ENCODE measurements at places on chromosomes 3 and 15.
A peak's percentile ranks its signal among the peaks of the same experiment; 100 is the strongest.

DNA sequence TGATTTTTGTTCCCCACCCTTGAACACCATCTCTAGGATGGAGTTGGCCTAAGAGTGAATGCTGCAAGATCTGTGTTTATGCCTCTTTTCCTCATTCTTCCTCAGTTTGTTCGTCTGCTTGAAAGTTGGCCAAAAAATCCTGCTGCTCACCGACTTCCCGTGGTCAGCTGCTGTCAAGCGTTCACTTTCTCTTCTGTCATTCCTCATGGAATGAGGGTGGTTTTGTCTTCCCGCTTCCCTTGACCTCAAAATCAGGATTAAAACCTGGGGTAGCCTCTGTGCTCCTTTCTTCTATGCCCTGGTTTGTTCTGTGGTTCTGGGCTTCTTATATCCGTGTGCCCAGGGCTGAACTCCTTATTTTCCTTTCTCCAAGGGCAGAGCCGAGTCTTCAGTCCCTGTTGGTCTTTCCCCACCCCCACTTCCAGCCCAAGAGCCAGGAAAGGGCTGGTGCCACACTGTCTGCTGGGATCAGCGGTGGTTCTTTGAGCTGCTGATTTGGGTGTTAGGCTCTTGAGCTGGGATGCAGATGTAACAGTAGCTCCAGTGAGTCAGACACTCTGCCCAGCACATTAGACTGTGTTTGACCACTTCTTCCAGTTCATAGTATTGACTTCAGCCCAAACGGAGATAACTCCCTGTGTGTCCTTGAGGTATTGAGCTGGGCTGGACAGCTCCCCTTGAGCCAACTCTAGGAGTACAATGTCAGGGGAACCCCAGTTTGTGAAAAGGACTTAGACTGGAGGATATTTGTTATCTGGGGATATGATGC is 2.3 kb downstream of the SERF2 start:
- DNase-seq: no peak

DNA sequence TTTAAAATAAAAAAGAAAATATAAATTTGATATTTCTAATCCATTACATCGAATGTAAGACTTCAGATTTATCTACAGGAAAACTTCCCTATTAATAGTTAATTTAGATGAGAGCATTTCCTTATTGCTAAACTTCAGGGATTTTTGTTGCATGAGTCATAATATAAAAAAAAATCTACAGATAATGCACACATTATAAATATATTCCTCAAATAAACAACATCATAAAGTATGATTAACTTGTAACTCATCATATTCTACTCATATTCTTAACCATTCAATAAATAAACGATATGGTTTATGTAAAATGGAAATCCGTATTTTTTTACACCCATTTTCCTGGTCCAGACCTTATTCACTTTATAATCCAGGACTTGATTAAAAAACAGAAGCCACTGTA is 477.0 kb downstream of the EPHA3 start:
- no peak for DNase-seq

GRCh38 chr3:155859859-155860258 is 5.6 kb upstream of the SLC33A1 start:
- DNase-seq: peak; percentile 6

GRCh38 chr3:127779747-127780146 is 42.6 kb downstream of the MGLL start:
- DNase-seq: no peak

DNA sequence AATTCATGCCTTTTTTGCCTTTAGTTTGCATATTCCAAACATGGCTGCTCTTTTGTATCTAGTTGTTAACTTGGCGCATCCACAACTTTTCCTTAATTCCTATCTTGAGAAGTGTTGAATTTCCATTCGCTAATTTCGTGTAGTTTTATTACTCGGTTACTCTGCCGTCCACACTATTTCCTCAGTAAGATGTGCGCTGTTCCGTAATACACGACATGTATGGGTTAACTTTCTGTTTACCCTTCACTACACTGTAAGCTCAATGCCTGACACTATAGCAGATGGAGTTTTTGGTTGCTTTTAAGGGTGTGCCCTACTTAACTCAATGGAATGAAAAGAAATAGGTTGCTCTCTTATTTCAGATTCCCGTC is 724 bp downstream of the RPSA start:
- DNase-seq: no peak

- peak; percentile 73 for DNase-seq
Measured at GRCh38 chr3:8443829-8444791, 57.5 kb upstream of the LMCD1 start.

GRCh38 chr3:31022716-31023115 is 128.3 kb upstream of the GADL1 start:
- DNase-seq: no peak

DNA sequence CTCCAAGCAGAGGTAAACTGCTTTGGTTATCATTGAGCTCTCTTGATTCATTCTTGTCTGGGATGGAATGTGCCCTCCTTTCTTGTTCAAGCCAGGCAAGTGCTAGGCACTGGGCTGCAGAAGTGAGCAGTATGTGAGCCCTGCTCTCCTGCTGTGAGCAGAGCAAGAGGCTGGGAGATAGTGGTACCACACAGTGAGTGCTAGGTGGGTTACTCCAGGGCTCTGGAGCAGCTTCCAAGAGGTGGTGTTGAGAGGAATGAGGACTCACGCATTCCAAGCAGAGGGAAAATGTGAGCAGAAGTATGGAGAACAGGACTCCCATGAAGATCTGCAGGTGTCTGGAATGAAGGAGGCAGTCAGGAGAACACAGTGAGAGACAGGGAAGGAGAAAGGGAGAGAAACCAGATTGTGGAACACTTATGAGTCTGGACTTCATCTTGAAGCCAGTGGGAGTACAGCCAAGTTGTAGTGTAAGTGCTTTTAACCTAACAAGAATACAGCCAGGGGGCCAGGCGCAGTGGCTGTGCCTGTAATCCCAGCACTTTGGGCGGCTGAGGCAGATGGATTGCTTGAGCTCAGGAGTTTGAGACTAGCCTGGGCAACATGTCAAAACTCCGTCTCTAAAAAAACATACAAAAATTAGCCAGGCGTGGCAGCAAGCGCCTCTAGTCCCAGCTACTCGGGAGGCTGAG is 199.9 kb upstream of the CTDSPL start:
- no peak for DNase-seq

DNA sequence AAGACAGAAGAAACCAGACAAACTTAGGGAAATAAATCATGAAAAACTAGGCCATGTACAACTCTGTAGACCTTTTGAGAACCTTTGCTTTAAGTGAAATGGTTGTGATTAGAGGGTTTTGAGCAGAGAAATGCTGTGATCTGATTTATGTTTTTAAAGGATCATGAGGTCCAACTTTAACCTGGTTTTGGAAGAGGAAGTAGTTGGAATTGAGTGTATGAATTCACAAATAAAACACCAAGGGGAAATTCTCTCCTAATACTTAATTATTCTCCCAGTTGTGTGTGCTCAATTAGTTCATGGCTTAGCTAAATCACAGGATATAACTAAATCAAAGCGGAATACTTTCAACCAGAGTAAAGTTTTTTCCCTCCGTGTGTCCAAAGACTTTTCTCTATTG is 45.5 kb upstream of the MCF2L2 start:
- DNase-seq: no peak

DNA sequence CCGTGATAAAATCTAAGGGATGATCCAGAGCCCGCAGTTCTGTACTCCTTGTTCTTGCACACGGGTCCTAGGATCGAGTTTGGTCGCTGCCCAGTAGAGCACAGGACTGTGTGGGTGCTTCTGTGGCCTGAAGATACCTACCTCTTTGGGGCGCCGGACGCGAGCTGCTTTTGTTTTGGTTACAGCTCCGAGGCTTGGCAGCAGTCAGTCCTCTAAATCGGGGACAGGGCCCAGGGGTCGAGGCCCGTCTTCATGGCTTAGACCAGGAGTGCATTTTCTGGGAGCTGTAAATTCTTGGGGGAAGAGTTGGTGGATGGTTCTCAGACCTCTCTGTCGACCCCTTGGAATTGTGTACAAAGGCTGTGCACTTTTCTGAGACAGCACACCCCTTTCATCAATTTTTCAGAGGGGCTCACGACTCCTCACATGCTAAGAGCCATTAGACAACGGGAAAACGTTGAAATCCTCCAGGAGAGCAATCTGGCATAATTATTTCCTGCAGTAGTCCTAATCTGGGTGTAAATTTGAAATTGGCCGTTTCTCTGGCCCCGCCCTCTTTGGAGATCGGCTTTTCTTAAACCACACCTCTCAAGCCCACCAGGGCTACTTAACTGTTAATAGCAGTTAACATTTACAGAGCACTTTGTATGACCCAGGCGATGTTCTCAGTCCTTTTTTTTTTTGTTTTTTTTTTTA is 928 bp downstream of the CEP97 start:
- no peak for DNase-seq

DNA sequence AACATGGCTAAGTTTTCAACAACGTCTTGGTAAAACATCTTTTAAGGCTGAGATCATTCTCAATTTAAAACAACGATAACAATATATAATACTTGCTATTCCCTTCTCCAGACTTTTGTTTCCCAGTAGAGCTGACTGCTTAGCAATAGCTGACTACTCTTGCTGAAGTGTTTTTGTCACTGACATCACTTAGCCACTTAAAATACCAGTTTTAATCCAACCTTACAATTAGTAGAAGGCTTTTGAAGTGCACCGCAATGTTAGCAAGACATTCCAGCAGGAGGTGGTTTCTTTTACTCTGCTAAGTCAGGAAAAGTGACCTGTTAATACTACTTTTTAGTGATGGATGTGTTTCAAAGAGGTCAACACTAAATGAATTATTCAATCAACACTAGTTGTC is 28.7 kb upstream of the GBE1 start:
- DNase-seq: no peak

- DNase-seq: no peak
Measured at GRCh38 chr3:72175296-72175858, 390.4 kb upstream of the PROK2 start.

- DNase-seq: no peak
Measured at GRCh38 chr3:3157484-3157883, 22.0 kb downstream of the CRBN start.

- DNase-seq: peak; percentile 52
Measured at GRCh38 chr3:37910671-37911400, 49.2 kb downstream of the CTDSPL start.

DNA sequence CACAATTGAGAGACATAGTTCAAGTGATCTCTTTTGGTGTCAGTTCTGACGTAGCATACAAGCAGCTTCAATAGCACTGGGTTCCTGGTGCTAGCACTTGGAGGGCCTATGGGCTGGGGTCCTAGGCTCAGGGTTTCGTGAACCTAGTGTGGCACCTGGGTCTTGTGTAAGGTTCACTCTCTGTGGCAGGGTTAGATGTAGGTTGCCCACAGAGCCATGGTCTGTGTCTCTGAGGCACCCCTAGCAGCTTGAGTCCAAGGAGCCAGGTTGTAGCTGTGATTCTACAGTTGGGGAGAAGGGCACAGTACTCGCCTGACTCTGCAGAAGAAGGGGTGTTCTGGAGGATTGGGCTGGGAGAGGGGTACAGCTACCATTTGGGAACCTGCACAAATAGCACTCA is 282.6 kb upstream of the LRRC3B start:
- no peak for DNase-seq

GRCh38 chr3:107523539-107524325 is 970 bp downstream of the BBX start:
- DNase-seq: peak; percentile 93

- no peak for DNase-seq
Measured at GRCh38 chr3:37729119-37729518, 132.6 kb upstream of the CTDSPL start.

GRCh38 chr3:134827213-134827612 is 32.2 kb downstream of the EPHB1 start:
- DNase-seq: no peak

DNA sequence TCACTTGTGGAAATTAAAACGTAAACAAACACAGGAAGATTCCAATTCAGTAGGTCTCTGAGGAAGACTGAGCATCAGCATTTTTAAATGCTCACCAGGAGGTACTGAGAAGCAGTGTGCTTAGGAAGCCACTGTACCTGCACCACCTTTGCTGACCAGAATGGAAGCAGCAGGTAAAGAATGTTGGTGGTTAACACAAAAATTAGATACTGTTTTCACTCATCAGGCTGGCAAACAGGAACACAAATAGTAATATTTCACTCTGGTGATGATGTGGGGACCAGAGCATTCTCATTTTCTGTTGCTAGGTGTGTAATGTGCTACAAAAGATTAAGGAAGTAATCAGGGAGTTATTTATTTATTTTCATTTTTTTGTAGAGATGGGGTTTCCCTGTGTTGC is 29.9 kb upstream of the GHSR start:
- no peak for DNase-seq

DNA sequence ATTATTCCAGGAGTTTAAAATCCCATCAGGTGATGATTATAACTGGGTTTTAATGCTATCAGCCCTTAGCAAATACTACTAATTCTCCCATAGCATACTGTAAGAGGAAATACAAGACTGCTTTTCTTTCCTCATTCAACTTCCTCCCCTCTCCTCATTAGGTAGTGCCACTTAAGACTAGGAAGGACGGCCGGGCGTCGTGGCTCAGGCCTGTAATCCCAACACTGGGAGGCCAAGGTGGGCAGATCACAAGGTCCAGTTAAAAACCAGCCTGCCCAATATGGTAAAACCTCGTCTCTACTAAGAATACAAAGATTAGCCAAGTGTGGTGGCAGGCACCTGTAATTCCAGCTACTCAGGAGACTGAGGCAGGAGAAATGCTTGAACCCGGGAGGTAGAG is 14.7 kb downstream of the NDUFAF1 start:
- DNase-seq: no peak

DNA sequence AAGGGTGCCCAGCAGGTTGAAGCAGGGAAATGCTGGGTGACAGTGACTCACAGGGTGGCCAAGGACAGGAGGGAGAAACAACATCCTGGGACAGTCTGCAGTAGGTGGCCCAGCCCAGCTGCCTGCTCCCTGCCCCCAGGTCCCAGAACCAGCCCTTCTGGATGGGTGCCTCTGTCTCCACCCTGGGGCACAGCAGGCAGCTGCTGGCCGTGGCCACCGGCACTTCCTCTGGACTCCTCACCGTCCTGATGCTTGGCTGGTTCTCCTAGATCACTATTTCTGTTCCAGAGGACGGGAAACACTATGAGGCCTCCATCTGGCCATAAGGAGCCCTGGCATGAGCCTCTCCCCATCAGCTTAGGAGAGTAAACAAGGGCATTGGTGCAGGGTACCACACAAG is 258.9 kb downstream of the XXYLT1 start:
- DNase-seq: no peak

DNA sequence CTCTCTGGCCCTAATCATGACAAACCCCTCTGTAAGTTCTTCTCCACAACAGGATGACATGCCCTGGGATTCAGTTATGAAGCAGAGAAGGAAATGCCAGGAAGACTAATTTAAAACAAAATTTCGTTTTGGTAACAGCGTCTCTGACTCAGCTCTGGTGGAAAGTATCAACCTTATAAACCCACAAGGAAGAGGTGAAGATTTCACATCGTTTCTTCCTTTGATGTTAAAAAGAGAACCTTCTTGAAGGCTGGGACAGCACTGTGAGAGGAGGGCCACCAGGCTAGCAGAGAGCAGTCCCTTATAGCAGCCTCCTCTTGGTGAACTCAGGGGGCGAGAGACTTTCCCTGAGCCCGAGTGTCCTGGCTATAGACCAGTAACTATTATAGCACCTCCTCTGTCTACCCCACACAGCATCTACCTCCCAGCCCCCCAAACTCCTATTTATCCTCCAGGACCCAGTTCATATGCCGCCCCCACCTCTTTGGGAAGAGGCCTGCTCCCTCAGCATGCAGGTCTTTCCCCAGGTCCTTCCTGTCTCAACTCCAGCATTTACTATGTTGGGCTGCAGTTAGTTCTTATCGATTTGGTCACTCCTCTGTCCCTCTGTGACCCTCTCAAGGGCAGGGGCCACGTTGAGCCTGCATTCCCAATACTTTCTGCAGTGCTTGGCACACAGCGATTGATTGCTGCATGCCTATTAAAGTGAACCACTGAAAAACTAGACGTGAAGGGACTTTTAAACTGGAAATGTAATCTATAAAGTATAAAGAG is 321.5 kb upstream of the ICE2 start:
- no peak for DNase-seq

- DNase-seq: no peak
Measured at GRCh38 chr3:133457025-133457424, 57.2 kb downstream of the BFSP2 start.
